ENCODE measurements at places on chromosomes 13 and 19. TPM values are rescaled to one million over a fixed set of nuclear protein-coding genes. Genes with fewer than 3 reads are reported as not detected.

The ZNF607 gene
- 10.6 TPM for total RNA-seq

The CRB3 gene
- not detected for total RNA-seq

The OR7D4 gene
- not detected for total RNA-seq

The CLDND2 gene
- total RNA-seq: not detected

The S1PR2 gene
- total RNA-seq: 7.4 TPM

The ERICH4 gene
- not detected for total RNA-seq

GRCh38 chr19:53877361-53877766 lies 4.6 kb upstream of the PRKCG start:
- DNase-seq: no peak

- DNase-seq: no peak
These were observed 223.6 kb downstream of the MYO16 start for GRCh38 chr13:108853031-108853430.

DNA sequence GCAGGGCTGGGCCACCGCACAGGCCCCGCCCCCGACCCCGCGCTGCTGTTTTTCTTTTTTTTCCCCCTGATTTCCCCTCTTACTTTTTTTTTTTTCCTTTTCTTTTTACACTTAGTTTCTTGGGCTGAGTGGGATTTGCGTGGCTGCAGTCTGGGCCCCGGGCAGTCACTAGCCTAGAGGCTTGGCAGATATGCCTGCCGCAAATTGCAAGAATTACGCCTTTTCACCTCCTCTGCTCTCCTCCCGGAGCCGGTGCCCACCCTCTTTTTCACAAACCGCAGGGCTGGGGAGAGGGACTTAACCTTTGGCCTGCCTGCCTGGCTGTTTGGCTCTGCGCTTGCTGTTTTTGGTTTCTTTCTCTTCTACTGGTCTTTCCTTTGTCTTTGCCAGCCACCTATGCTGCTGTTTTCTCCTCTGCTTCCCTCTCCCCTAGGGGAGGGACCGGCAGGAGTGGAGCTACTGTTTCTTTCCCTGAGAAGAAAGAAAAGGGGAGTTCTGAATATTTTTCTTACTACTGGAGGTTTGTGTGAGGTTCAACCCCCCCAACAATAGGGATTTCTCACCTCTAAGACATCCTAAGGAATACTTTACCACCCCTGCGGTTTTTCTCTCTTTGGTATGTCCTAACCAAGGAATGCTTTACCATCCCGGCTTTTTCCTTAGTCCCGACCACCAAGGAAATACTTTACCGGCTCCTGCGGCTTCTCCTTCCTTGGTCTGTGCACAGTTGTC lies 11.0 kb downstream of the ZNF552 start:
- DNase-seq: no peak

DNA sequence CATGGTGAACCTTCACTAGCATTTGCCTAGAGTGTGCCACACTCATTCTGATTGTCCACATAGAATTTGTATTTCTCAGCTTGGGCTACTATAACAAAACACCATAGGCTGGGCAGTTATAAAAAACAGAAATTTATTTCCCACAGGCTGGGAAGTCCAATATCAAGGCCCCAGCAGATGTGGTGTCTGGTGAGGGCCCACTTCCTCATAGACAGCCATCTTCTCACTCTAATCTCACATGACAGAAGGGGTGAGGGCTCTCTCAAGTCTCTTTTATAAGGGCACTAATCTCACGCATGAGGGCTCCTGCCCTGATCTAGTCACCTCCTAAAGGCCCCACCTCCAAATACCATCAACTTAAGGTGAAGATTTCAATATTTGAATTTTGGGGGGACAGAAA lies 53.6 kb downstream of the LRRC63 start:
- DNase-seq: no peak

Data from SJCRH30 (cell line).